Peyer's patch (tissue), 4 donors: ENCODE measurements at places on chromosomes 11 and 22. TPM values are rescaled to one million over a fixed set of nuclear protein-coding genes. Genes with fewer than 3 reads are reported as not detected.
A peak's percentile ranks its signal among the peaks of the same experiment; 100 is the strongest.

The CHST1 gene
- 1.2 TPM for total RNA-seq

The NRXN2 gene
- 3.3 TPM for total RNA-seq

DNA sequence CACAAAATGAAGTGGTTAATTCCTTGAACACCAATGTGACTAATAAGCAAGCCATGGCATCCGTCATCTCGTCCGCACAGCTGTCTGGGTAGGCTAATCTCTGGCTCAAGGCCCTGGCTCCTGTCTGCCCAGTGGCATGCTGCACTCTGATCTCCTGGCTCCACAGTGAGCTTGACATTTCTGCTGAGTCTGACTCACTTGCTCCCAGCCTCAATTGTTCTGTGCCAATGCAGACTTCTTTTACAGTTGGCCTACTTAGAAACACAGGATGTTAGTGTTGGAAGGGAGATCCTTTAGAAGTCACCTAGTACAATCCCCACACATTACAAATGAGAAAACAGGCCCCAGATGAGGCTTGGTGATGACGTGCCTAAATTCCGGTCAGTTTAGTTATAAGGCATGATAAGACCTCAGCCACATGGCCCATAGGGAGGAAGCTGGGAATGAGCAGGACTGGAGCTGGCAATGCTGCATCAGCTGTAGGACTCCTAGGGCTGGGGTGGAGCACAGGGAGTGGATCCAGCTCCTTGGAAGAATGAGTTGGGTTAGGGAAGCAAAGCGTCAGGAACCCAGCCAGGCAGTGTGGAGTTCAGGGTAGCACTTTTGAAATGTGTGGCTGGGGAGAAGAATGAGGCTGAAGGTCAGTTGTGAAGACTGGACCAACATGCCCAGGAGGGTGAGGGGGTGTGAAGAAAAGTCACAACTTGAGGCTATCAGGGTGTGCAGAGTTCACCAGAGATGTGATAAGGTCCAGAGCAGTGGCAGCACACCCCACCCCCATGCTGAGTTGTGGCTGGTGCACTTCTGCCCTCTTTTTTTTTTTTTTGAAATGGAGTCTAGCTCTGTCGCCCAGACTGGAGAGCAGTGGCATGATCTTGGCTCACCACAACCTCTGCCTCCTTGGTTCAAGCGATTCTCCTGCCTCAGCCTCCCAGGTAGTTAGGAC lies 70.2 kb upstream of the EED start:
- DNase-seq: peak; percentile 65

The CSF2RB gene
- 2.1 TPM for total RNA-seq

DNA sequence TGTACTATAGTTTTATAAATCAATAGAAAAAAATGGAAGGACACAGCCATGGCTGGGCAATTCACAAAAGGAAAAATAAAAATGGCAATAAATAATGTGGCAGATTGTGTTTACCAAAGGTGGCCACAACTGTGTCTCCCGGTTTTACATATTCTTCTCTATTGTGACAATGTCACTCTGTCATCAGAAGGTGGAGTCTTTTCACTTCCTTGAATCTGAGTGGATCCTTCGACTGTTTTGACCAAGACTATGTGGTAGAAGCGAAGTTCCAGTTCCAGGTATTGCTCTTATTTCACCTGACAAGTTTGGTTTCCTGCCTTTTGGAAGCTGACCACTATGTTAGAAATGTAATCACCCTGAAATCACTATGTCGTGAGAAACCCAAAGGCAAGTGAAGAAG lies 31.0 kb upstream of the HSD17B12 start:
- no peak for DNase-seq

The CASP4 gene
- total RNA-seq: 136 TPM

The ART5 gene
- not detected for total RNA-seq

The B4GALNT4 gene
- 6.0 TPM for total RNA-seq

DNA sequence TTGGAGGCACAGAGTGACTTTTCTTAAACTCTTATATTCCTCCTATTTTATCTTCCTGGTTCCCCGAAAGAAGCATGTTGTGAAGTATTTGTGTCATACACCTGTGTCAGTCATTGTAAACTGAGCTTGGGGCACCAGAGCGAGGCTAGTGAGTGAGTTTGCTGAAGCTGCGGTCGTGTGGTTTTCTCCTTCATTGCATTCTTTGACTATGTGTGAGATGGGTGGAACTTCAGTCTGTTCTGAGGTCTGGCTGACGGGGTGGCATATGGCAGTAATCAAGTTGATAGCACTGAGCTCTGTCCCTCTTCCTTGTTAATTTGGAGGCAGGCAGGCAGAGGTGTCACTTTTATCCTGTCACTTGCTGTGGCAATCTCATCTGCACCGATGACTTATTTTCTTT lies 4.2 kb downstream of the VPS26B start:
- no peak for DNase-seq

DNA sequence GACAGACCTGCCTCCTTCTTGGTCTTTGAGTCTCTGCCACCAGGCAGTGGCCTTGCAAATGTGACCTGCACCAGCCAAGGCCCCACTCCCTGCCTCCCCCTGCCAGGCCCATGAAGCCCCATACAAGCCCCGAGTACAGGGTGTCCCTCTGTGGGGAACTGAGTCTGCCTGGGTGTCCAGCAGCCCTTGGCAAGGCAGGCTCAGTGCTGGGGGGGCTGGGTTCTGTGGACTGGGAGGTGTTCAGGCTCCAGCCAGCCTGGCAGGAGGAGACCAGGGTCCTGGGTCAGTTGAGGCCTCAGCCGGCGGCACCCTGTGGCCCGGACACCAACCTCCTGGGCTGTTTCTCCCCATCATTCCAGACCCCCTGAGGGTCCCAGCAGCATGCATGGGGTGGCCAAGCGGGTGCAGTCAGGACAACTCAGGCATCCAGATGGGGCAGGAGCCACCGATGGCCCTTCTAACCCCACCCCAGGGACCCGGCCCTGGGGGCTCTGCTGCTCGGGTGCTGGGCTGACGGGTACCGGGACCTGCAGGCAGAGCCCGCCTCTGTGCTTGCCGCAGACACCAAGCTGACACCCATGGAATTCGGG lies 5.7 kb downstream of the MUC5AC start:
- DNase-seq: peak; percentile 40

The PARVG gene
- total RNA-seq: 33.0 TPM

- no peak for DNase-seq
Observed at GRCh38 chr11:10568486-10568941, at the start of gene LYVE1. TSS of gene LYVE1 (minus strand) at chr11:10568665. CDS start at chr11:10568532, 133 bp downstream.

- no peak for DNase-seq
Observed at GRCh38 chr22:17876306-17876831, 102.1 kb upstream of the BID start.

The PDXP gene
- total RNA-seq: 146 TPM

DNA sequence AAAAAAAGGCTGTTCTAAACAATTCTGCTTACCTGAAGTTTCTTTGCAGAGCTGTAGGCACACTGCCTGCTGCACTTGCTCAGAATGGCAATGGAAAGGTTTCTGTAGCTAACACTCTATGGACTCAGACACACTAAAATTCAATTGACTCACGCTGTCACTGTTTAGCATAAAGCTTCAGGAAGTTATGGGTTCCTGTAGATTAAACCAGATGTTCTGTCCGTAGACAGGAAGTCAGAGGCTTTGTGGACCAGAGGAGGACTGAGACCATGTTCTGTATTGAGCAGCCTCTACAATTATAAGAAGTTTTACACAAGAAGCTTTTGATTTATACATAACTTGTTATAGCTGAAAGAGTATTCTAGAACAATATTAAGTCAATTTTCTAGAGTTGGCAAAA lies 70.4 kb downstream of the GLYATL1 start:
- DNase-seq: no peak

The SHANK2 gene
- total RNA-seq: 26.1 TPM

GRCh38 chr22:20618488-20618887 lies 111.1 kb downstream of the MED15 start:
- DNase-seq: no peak

GRCh38 chr11:116334596-116334995 lies 438.2 kb downstream of the BUD13 start:
- no peak for DNase-seq

DNA sequence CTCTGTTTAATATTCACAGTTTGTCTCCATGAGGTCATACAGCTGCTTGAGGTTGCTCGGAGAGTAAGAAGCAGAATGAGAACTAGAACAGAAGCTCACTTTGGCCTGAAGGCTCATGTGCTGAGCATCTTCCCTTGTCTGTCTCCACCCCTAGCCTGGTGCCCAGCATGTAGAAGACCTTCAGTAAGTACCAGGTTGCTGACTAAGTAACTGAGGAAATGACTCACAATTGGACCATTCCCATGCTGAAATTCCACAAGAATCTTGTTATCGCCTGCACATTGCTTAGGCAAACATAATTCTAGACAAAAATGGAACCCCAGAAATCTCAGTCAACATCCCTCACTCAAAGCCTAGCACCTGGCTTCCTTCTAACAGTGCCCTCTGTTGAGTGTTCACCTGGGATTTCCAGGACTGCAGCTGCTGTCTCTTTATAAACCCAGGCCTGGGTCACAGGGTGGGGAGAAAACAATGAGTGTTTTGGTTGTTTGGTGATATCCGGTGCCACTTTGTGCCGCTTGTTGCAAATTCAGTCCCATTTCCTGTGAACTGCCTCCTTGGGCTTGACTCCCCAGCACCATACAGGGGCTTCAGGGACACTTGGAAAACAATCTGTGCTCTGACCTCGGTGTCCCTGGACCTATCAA lies 406.8 kb downstream of the ETS1 start:
- no peak for DNase-seq

DNA sequence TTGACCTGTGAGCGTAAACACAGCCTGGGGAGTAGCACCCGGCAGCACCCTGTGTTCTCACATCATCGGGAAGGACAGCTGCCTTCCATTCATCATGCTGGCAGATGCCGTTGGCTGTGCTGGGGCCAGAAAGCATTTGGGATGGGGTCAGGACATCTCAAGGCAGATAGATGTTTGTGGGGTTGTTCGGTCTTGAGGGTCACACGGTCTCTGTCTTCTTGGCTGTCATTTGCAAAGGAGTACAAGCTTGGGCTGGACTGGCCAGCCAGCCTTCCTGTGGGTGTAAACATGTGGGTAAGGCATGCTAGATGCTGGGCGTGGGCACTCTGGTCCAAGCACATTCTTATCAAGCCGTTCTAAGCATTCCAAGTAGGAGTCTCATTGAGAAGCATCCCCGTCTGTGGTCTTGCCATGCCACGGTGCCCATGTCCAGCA lies 81.4 kb downstream of the TBC1D22A start:
- no peak for DNase-seq

GRCh38 chr11:12094872-12095800 lies 15.3 kb upstream of the MICAL2 start:
- DNase-seq: peak; percentile 60

GRCh38 chr11:62854013-62854824 lies 14.8 kb upstream of the WDR74 start:
- DNase-seq: no peak

The ATL3 gene
- total RNA-seq: 28.9 TPM

DNA sequence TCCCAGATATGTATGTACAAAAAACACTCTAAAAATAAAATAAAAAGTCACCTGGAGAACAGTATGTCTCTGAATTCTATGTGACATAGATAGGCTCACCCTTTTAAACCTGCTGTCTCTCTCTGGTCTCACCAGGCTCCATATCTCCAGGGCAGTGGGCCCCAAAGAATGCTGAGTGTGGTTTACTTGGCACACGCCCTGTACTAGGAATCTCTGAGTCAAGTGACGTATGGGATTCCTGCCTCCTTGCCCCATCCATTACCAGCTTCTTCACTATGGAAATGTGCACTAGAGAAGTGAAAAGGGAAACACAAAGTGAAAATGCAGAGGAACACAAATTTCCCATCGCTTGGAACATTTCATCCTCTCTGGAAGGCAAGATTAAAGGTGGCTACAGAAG lies 722.2 kb upstream of the TENM4 start:
- no peak for DNase-seq

The ESRRA gene
- 359 TPM for total RNA-seq

The UBQLNL gene
- not detected for total RNA-seq

DNA sequence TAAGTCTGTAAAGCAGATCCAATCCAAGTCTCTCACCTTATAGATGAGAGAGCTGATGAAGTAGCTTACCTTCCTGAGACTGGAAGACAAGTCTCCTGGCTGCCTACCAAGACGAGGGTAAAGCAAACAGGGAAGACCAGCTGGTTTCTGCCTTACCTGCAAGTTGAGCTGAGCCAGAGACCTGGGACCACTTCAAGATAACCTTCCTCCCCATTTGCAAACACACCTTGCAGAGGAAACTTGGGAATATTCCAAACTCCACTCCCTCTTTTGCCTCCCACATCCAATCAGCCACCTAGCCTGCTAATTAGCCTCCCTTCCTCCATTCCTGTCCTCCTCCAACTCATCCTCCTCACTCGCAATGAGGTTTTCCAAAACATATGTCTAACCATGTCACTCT lies 23.4 kb upstream of the ROBO3 start:
- DNase-seq: no peak

- DNase-seq: no peak
Observed at GRCh38 chr11:27718863-27719545, 18.7 kb upstream of the BDNF start.

- DNase-seq: peak; percentile 75
Observed at GRCh38 chr11:34356913-34357700, 703 bp downstream of the ABTB2 start.

The MMP10 gene
- total RNA-seq: not detected

- no peak for DNase-seq
Observed at GRCh38 chr11:20631519-20632168, 32.2 kb downstream of the SLC6A5 start.

DNA sequence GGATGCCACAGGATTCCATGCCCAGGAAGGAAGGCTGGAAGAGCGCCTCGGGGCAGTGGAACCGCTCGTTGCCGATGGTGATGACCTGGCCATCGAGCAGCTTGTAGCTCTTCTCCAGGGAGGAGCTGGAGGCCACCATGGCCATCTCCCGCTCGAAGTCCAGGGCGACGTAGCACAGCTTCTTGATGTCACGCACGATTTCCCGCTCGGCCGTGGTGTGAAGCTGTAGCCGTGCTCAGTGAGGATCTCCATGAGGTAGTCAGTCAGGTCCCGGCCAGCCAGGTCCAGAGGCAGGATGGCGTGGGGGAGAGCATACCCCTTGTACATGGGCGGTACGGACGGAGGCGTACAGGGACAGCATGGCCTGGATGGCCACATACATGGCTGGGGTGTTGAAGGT lies 17.9 kb upstream of the EP300 start:
- no peak for DNase-seq

- no peak for DNase-seq
Observed at GRCh38 chr22:21766691-21767462, 31.3 kb upstream of the YPEL1 start.

- no peak for DNase-seq
Observed at GRCh38 chr11:71150859-71151258, 101.5 kb downstream of the SHANK2 start.

DNA sequence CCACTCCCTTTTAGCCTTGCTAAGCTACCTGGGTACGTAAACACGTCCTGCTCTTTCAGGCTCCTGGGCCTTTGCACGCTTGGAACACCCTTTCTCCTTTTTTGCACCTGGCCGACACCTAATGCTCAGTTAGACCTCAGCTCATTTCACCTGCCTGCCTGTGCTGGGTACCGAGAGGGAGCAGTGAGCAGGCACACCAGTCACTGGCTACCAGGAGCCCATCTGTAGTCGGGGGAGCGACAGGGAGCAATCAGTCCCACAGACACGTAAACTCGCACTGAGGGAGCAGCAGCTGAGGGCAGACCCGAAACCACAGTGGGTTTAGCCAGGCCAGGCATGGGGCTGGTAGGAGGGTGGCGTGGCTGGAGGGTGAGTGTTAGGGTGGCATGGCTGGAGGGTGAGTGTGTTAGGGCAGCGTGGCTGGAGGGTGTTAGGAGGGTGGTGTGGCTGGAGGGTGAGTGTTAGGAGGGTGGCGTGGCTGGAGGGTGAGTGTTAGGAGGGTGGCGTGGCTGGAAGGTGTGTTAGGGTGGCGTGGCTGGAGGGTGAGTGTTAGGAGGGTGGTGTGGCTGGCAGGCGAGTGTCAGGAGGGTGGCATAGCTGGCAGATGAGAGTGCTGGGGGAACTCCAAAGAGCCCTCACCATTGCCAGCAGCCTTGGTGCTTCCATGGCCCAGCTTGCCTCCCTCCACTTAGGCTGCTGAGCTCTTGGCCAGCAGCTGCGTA lies 6.4 kb upstream of the GTSE1 start:
- DNase-seq: no peak
